Nucleus accumbens (tissue), 56 donors: ENCODE measurements at places on chromosomes 5 and 9.

- DNase-seq = no peak
Observed at GRCh38 chr5:129652349-129653056, 95.4 kb upstream of the MINAR2 start.

DNA sequence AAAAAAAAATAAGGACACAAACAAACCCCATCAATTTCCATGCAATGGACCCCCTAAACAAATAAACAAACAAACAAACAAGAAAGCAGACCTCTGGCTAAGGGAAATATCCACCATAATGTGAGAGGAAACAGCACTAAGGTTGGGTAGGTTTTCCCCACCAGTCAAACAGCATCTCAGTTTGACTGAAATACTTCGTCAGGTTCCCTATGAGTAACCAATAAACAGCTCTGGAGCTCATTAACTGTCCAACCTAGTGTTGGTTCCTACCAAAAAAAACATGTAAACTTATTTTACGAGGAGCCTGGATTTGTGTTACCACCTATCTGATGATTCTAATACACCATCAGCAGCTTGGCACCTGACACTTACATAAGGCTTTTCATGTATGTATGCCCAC is 198.5 kb upstream of the TARS1 start:
- no peak for DNase-seq

DNA sequence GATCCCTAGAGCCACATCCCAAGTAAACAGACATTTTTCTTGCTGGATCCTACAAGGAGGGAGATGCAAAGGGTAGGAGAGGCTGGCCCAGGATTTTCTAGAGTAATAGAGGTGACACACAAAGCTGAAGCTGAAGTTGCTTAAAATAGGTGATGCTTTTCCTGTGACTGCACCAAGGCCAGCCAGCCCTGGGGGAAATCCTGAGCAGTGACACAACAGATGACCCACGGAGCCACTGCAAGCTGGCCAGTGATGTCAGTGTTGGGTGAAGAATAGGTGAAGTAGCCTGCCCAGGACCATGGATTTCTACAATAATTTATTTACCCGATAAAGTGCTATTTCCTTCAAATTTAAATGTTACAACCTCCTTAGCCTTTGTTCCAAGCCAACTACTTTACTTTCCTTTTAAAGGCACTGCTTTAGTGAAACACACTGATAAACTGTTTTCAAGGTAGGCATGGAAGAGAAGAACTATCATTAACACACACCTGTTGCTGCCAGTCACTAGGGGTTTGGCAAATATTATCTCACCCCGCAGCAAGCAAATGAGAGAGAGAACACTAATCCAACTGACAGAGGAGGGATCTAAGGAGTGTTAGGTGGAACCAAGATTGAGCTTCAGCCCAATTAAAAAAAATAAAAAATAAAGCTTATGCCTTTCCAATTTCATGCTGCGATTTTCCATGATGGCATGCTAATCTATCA is 123.5 kb downstream of the CTNND2 start:
- DNase-seq = no peak

- no peak for DNase-seq
Observed at GRCh38 chr5:68225188-68225910, 9.8 kb downstream of the PIK3R1 start.

- DNase-seq = no peak
Observed at GRCh38 chr9:36876056-36876455, 158.0 kb downstream of the PAX5 start.

DNA sequence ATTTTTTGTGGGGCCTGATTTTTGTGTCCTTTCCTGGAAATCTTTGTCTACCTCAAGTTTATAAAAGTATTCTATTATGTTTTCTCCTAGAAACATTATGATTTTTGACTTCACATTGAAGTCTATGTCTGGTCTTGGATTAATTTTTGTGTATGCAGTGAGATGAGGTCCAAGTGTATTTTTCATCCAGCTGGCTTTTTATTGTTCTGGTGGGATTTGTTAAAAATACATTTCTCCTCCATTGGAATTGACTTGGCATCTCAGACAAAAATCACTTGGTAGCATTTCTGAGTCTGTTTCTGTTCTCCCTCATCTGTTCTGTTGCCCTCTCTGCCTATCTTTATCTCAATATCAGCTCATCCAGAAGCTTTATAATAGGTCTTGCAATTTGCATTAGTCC is 109.0 kb downstream of the IRX1 start:
- DNase-seq = no peak
